ENCODE measurements at places on chromosomes 16 and 17. TPM values are rescaled to one million over a fixed set of nuclear protein-coding genes. Genes with fewer than 3 reads are reported as not detected.
A peak's percentile ranks its signal among the peaks of the same experiment; 100 is the strongest.

DNA sequence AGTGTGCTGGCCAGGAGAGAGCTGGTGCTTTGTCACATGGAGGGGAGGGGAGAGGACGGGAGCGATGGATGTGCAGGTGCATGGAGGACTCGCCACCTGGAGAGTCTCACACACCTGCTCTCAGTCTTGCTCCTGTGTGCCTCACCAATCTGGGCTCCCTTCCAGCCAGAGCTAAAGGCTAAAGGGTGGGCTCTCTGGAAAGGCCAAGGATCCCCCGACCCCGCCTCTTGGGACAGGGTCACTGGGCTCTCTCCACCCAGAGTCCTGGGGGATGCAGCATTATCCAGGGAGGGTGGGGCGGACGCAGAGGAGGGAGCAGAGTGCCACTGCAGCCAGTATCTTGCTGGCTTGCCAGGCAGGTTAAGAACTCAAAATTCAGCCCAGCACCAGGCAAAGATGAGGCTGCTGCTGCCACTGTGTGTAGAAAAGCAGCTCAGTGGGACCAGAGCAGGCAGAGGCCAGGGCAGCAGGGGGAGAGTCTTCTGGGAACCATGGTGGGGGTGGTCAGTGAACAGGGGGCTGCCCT is 5.4 kb upstream of the STAT5B start:
- H3K27ac ChIP-seq = peak overlapping the region; percentile 92
- no peaks in the 10 kb centered on the region for H3K36me3 ChIP-seq
- H3K4me1 ChIP-seq = peaks cover 44% of the 10 kb centered on the region
- H3K4me3 ChIP-seq = no peak overlapping the region
- no peak for DNase-seq

Gene TPSG1
- total RNA-seq = not detected

DNA sequence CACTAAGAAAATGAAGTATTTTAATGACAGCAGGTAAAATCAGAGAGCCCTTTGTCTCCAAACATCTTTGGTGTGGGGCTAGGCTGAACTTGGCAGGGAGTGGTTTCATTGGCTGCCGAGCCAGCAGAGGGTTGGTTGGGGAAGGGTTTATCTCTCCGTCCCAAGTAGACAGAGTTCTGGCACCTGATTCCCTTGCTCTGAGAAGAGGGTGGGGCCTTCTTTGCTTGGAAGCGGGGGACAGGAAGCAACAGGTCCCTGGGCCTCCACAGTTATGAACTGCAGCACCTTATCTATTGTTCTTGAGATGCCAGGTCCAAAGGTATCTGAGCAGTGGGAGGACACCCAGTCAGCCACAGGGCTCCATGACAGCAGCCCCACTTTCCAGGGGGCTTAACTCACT is 12.3 kb upstream of the CDH1 start:
- H3K36me3 ChIP-seq = no peaks in the 10 kb centered on the region
- no peak overlapping the region for H3K4me3 ChIP-seq
- no peak for DNase-seq
- no peak overlapping the region for H3K27ac ChIP-seq
- no peaks in the 10 kb centered on the region for H3K27me3 ChIP-seq
- no peaks in the 10 kb centered on the region for H3K4me1 ChIP-seq

GRCh38 chr17:8359769-8360168 is 16.7 kb downstream of the KRABD2 start:
- H3K4me3 ChIP-seq = no peak overlapping the region
- H3K4me1 ChIP-seq = peaks cover 24% of the 10 kb centered on the region
- no peak for DNase-seq
- H3K36me3 ChIP-seq = peaks cover 4% of the 10 kb centered on the region

GRCh38 chr17:63407741-63408330 is 38.3 kb downstream of the CYB561 start:
- no peak overlapping the region for H3K27ac ChIP-seq
- DNase-seq = no peak
- H3K27me3 ChIP-seq = no peaks in the 10 kb centered on the region
- no peak overlapping the region for H3K4me3 ChIP-seq

GRCh38 chr17:394718-395095 is 42.1 kb upstream of the RPH3AL start:
- H3K4me3 ChIP-seq = no peak overlapping the region
- H3K27ac ChIP-seq = no peak overlapping the region
- peaks cover 11% of the 10 kb centered on the region for H3K27me3 ChIP-seq

- peaks cover 35% of the 10 kb centered on the region for H3K36me3 ChIP-seq
- no peak for DNase-seq
- peak overlapping the region; percentile 91 for H3K27ac ChIP-seq
- H3K4me1 ChIP-seq = peaks cover 50% of the 10 kb centered on the region
Observed at GRCh38 chr17:37089956-37090355, 141.2 kb downstream of the AATF start.

- H3K27ac ChIP-seq = peak overlapping the region; percentile 6
- DNase-seq = no peak
- peaks cover 14% of the 10 kb centered on the region for H3K4me1 ChIP-seq
- H3K36me3 ChIP-seq = no peaks in the 10 kb centered on the region
- no peak overlapping the region for H3K4me3 ChIP-seq
- H3K27me3 ChIP-seq = no peaks in the 10 kb centered on the region
Observed at GRCh38 chr17:77231076-77231871, 90.5 kb downstream of the SEC14L1 start.

DNA sequence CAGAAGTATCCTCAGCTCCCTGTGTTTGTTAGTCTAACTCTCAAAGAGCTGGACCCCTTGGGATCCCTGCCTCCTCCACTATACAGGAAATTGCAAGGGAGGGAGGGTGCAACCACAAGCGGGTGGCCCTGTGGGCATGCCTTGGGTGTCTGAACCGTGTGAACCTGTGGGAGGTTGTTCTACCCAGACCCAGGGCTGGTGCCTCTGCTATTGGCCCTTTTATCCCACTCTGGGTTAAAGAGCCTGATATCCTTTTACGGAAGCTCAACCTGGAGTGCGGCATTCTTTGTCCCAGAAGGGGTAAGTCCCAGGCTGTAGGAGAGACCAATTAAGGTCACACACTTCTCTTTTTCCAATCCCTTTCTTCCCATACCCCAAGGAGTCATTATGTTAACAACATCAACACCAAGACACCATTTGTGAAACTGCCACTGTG is 53.4 kb downstream of the ARSG start:
- no peak for DNase-seq
- H3K4me1 ChIP-seq = peaks cover 9% of the 10 kb centered on the region
- no peaks in the 10 kb centered on the region for H3K36me3 ChIP-seq
- H3K4me3 ChIP-seq = no peak overlapping the region

GRCh38 chr16:27597361-27597760 is 47.4 kb downstream of the KATNIP start:
- no peaks in the 10 kb centered on the region for H3K27me3 ChIP-seq
- H3K4me3 ChIP-seq = no peak overlapping the region
- H3K27ac ChIP-seq = no peak overlapping the region
- no peaks in the 10 kb centered on the region for H3K36me3 ChIP-seq
- DNase-seq = no peak

- no peak for DNase-seq
- H3K27me3 ChIP-seq = no peaks in the 10 kb centered on the region
- H3K36me3 ChIP-seq = peaks cover 16% of the 10 kb centered on the region
Observed at GRCh38 chr16:88606148-88606757, 32.1 kb upstream of the IL17C start.

DNA sequence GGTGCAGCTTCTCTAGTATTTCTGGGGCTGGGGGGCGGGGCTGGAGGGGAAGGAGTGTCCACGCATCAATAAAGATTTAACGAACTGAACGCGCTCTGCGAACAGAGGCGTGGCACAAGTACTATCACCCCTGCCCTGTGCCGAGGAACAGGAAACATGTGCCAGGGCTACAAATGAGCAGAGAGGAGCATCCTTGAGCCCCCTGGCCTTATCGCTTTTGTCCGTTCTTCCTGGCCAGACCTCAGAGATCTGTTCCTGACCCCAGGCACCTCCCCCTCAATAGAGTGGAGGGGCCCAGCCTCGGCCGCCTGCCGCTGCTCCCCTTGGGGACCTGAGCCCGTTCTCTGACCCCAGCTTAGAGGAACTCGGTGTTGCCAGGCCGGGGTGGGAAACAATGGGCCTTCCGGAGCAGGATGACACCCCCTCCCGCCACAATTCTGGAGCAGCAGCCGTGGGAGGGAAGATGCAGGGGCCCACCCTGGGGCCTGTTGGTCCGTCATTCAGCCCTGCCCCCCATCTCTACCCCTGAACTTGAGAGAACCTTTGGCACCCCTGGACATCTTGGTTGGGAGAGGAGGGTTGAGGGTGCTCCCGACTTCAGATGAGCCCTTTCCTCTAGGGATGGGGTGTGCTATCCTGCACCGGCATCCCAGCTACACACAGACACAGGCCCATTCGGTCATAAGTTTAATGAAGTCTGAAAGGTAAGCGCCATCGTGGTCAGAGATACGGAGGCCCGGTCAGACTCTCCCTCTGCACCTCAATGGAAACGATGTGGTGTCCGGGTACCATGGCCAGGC is 1.1 kb downstream of the NAA38 start:
- no peak overlapping the region for H3K4me3 ChIP-seq
- DNase-seq = peak; percentile 25
- peaks cover 7% of the 10 kb centered on the region for H3K36me3 ChIP-seq

DNA sequence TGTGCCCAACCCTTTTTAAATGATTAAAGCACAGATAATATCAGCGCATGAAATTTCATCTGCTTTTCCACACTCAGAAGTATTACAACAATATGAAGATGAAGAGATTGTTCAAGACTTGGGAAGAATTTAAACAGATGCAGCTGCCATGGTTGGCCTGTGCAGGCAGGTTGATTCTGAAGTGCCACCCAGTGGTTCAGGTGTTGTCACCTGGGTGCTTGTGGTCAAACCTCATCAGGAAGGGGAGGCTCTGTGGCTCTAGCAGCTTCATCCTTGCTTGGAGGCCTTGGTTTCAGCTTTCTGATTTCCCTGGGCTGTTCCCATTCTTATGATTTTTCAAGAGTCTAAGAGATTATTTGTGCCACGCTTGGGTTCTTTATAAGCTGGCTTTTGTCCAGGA is 22.2 kb upstream of the CLEC18C start:
- peaks cover 13% of the 10 kb centered on the region for H3K36me3 ChIP-seq
- no peak for DNase-seq
- H3K4me3 ChIP-seq = no peak overlapping the region
- H3K4me1 ChIP-seq = peaks cover 2% of the 10 kb centered on the region
- H3K27me3 ChIP-seq = no peaks in the 10 kb centered on the region
- peak overlapping the region; percentile 19 for H3K27ac ChIP-seq

DNA sequence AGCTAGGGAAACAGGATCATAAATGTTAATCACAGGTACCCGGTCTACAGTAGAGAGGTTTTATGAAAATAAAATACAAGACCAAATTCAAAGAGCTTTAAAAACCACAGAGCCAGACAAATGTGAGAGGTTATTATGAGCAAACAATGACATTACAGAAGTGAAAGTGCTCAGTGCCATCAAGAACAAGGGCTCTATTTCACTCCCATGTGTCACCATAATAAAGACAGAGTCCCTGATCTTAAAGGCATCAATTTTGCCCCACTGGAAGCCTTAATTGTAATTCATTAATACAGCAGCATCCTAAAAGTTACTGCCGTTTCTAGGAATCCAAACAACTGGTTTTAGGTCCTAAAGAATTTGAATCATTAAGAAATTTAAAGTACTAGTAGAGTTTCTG is 43.7 kb upstream of the CDRT4 start:
- peaks cover 40% of the 10 kb centered on the region for H3K36me3 ChIP-seq
- no peaks in the 10 kb centered on the region for H3K27me3 ChIP-seq
- no peak for DNase-seq
- H3K4me1 ChIP-seq = peaks cover 46% of the 10 kb centered on the region

DNA sequence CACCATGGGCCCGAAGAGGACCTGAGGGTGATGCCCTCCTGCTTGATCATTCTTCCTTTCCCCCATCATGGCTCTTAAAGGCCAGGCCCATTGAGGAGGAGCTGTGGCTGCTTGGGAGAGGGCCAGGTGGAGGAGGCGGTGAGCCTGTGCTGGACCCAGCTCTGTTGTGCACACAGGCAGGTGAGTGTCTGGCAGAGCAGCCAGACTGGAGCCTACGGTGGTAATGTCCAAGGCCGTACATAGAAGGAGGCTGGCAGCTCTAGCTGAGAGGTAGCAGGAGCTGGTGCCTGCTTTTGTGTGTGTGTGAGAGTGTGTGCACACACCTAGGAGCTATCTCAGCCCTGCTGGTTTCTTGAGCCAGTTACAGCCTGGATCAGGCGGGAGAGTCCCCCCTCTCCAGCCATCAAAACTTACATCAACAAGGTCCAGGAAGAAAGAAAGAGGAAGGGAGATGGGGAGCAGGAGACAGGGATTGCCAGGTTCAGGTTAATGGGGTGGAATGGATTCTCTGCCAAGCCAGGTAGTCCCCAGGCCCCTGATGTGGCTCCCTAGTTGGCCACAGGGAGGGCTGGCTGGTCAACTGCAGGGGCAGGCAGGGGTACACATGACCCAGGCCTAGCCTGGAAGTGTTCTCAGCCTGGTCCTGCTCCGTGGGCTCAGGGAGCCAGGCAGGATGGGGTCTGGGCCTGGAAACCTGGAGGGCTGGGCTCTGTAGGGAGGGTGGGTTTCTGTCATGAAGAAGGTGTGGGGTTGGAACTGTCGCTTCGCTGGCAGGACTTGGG is 107.1 kb downstream of the RAP1GAP2 start:
- no peak overlapping the region for H3K4me3 ChIP-seq
- H3K36me3 ChIP-seq = no peaks in the 10 kb centered on the region
- H3K4me1 ChIP-seq = no peaks in the 10 kb centered on the region
- peak overlapping the region; percentile 75 for H3K27ac ChIP-seq
- no peak for DNase-seq
- H3K27me3 ChIP-seq = no peaks in the 10 kb centered on the region

- no peak overlapping the region for H3K27ac ChIP-seq
- DNase-seq = no peak
- no peaks in the 10 kb centered on the region for H3K36me3 ChIP-seq
Observed at GRCh38 chr16:21580807-21581206, 18.6 kb upstream of the METTL9 start.

Gene BMERB1
- total RNA-seq = 43.6 TPM

- H3K27ac ChIP-seq = no peak overlapping the region
- H3K4me1 ChIP-seq = no peaks in the 10 kb centered on the region
- peak overlapping the region; percentile 6 for H3K4me3 ChIP-seq
- DNase-seq = no peak
- no peaks in the 10 kb centered on the region for H3K36me3 ChIP-seq
- peaks cover 27% of the 10 kb centered on the region for H3K27me3 ChIP-seq
Observed at GRCh38 chr17:19578545-19578944, 44.9 kb downstream of the SLC47A1 start.

Gene KRT13
- total RNA-seq = not detected

Gene FBXL16
- 3.0 TPM for total RNA-seq

GRCh38 chr16:68737046-68737729 is at the start of gene CDH1:
Gene CDH1, plus strand, starts transcription at chr16:68737292. Its CDS starts 124 bp downstream, at chr16:68737416.
- no peak for DNase-seq
- no peak within 1 kb of the TSS for H3K27ac ChIP-seq
- peaks cover 11% of the 10 kb centered on the region for H3K4me1 ChIP-seq
- H3K27me3 ChIP-seq = peaks cover 65% of the 10 kb centered on the region
- H3K36me3 ChIP-seq = no peaks in the 10 kb centered on the region
- H3K4me3 ChIP-seq = peak within 1 kb of the TSS; percentile 81

Measured in neural crest cell (in vitro differentiated cells).